ENCODE measurements at places on chromosomes 11 and 22.

DNA sequence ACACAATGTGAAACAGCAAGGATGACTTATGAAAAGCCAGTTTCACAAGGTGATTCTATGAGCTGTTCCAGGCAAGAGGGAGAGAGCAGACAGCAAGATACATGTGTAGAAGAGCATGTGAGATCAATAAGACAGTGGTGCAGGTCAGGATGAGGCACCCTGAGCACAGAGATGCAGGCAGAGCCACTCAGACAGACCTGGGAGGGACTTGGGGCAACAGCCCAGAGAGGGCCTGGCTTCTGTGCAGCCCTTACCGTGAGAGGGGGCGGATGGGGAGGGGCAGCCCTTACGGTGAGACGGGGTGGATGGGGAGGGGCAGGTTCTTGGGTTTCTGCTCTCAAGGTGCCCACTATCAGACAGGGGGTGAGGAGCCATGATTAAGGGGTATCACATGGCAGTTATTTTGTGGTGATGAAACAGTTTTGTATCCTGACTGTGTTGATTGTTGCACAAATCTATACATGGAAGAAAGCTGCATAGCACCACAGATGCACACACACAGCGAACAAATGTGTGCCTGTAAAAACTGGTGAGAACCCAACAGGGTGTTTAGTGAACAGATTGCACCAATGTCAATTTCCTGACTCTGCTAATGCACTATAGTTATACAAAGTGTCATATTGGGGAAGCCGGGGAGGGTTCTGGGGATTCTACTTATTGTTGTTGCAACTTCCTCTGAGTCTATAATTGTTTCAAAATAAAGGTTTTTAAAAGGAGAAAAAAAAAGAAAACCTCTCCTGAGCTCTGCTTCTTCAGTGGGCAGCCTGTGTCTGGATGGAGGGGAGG lies 5.2 kb upstream of the C22orf42 start:
- DNase-seq: no peak

GRCh38 chr11:117953024-117953671 lies 23.9 kb upstream of the TMPRSS13 start:
- peak; percentile 28 for DNase-seq

DNA sequence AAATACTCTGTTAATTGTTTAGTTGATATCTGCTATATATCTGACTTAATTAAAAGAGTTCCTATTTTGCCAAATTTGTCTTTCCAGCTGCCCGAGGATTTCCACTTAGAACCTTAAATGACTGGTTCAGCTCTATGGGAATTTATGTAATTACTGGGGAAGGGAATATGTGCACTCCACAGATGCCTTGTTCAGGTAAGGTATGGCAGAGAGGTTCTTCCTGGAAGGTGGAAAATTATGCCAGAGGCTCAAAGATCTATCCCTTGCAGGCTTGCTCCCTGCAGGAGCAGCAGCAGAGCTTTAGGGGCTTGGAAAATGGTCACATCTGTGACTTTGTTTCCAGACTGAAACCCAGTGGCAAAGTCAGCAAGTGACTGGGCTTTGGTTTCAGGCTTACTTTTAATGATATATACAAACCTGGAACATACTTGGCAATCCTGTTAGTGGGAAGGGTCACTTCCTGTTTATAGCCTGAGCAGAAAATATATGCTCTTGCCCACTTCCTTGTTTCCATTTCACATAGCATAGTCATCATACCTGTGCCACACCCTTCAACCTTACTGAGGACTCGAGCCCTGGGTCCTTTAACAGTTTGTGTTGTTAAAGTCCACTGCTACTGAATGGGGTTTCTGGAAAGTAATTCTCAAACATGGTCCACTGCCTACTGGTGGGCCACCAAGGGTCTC lies 23.7 kb downstream of the WBP2NL start:
- DNase-seq: no peak

GRCh38 chr22:48896766-48897644 lies 930.7 kb downstream of the BRD1 start:
- DNase-seq: no peak

GRCh38 chr11:114401311-114401710 lies 845 bp downstream of the RBM7 start:
- no peak for DNase-seq

GRCh38 chr11:5505363-5506048 lies 4.3 kb downstream of the UBQLN3 start:
- no peak for DNase-seq

- DNase-seq: no peak
Measured at GRCh38 chr11:82683029-82683428, 50.6 kb downstream of the FAM181B start.

- no peak for DNase-seq
Measured at GRCh38 chr22:26435327-26436093, 6.5 kb downstream of the ASPHD2 start.

DNA sequence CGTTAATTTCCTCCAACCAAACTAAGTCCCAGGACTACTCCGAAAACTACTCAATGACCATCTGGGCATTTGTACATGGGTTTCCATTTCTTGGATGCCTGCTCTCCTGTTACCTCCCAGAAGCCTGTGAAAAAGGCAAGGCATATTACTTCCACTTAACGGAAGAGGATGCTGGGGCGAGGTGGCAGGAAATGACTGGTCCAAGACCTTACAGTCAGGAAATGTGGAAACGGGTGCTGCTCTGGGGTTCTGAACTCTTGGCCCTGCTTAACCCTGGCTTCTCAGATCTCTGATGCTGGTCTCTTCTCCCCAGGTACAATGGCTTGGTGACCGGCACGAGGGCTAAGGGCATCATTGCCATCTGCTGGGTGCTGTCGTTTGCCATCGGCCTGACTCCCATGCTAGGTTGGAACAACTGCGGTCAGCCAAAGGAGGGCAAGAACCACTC lies 12.9 kb downstream of the ADORA2A start:
- peak; percentile 29 for DNase-seq

DNA sequence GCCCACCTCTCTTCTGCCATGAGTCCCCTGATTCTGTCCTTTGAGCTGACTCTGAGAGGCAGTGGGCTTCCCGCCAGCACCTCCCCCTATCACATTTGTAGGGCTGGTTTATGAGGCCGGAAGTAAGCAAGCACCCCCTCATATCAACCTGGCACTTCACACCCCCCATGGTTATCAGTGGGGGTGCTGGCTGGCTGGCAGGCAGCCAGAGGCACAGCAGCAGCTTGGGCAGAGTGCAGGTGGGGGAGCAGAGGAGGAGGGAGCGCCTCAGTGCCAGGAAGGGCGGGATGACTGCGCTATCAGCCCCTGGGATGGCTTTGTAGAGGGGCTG lies 22.9 kb upstream of the CHRM4 start:
- DNase-seq: no peak

GRCh38 chr11:117836077-117836960 lies 11.8 kb upstream of the FXYD2 start:
- DNase-seq: no peak

DNA sequence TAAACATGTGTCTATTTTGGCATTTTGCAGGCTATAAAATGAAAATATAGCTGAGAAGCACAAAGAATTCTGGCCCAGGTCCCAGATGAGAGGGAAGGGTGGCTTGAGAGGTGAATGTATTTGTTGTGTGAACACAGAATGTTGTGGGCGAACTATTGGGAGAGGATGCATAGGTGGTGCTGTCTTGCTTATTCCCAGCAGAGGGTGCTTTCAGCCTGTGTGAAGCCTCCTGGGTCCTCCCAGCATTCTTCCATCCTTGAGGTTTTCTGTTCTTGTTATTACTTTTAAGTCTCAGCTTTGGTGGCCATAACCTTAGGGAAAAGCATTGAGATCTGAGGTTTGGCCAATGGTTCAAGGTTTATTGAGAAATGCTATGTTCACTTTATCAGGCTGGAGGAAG lies 108.7 kb upstream of the SNX19 start:
- no peak for DNase-seq

DNA sequence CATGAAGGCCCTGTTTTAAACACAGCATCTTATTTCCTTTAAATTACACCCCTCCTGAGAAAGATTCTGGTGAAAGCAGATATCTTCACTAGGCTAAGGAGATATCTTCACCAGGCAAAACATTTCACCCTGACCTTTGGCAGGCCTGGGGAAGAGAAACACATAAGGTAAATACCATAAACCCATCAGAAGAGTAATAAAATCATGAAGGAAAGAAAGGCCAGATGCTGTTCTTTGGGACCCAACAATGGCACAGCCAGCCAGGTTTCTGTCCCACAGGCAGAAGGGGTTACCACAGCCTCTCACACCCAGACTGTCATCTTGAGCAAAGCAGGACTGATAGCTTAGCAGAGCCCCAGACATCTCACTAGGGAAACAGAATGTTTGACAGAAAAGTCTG lies 125.4 kb downstream of the CCDC34 start:
- no peak for DNase-seq

DNA sequence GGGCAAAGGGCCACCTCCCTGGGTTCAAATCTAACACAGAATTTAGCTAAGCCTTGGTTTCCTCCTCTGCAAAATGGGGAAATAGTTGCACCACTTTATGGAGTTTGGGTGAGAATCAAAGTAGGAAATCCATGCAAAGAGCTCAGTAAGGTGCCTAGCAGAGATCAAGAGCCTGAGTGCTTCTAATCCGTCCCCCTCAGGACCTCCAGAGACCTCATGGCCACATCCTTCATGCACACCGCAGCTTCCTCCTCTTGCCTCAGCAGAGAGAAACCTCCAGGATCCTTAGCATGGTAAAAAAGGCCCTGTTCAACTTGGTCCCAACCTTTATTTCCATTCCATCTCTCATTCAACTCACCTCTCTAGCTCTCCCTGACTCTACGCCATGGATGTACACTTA lies 37.8 kb upstream of the NAV2 start:
- peak; percentile 55 for DNase-seq

GRCh38 chr11:15923183-15923582 lies 433.2 kb downstream of the SOX6 start:
- no peak for DNase-seq

DNA sequence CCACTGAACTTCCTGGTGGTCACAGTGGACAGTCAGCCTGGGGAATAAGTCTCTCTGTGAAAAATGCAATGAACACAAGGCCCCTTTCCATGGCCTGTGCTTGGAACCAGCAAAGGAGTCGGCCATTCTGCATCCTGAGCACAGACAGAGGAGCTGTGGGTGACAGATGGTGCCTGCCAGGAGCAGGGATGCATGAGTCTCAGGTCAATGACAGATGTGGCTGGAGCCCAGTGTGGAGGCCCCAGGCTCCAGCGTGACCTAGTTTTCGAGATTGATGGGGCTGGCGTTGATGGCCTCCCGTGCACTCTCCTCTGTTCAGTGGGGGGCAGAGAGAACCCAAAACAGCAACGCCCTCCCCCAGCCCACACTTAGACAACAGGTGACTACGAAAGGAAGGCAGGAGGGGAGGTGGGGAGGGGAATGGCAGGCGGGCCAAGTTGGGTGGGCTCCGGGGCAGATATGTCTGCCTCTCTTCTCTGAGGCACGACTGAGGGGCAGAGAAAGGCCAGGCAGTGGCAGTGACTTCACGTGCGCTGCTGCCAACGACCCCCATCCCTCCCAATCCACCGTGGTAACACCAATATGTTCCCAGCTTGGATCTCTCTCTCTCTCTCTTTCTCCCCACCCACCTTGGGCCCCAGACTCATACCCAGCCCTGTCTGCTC lies 34.4 kb upstream of the CD5 start:
- DNase-seq: no peak

DNA sequence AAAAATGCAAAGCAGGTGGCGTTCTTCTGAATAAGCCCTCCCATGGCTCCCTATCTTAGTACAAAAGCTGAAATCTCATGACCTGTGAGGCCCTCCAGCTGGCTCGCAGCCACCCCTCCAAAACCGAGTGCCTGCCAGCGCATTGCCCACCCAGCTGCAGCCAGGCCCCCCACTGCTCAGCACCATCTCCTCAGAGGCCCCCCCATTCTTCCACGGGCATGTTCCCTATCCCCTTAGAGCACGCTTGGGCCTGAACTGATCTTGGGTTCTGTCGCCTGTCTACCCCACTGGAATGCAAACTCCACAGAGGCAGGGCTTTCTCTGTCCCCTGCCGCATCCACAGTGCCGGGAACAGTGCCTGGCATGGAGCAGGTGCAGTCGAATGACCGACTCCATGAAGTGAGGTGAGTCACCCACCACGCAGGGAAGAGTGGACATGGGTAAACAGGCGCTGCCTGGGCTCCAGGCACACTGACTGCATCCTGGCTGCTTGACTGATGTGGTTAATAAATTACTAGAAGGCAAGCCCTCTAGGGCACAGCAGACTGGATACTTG lies 11.3 kb upstream of the EFCAB6 start:
- no peak for DNase-seq

DNA sequence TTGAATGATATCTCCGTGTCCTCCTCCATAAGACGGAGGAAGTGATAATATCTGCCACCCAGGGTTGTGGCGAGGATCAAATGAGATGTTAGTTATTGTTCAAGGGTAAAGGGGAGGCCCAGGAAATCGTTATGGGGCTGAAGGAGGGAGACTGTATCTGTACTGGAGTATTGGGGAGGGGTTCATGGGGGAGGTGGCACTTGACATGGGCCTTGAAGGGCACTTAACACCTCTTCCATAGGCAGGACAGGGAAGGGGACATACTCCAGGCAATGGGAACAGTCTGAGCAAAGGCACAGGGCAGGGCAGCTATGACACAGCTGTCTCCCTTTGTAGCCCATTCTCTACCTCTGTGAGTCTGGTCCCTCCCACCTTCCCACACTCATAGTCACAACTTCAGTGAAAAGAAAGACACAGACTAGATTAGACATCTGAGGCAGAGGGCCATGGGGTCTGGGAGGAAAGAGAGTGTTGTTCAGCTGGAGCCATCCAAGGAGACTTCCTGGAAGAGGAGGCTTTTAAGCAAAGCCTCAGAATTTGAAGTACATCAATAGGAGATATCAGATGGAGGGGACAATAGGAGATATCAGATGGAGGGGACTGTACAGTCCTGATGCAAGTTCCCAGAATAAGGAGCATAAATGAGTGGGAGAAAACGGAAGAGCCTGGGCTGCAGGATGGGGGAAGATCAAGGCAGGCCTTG lies 15.8 kb upstream of the DGKZ start:
- DNase-seq: no peak

DNA sequence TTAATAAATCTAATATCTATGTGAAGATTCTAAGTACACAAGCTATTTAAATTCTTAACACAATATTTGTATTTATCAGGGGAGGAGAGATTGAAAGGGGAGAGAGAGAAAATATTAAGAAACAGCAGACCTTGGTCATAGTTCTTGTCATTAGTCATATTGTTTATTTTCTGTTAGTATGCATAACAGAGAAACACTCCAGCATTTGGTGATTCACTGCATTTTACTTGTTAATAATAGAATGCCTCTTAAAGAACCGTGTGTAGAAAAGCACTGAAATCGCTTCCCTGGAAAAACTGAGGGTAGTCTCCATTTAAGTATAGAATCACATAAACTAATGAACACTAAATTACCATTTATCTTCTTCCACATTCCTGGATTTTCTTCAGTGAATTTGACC lies 122.7 kb upstream of the TRPC6 start:
- no peak for DNase-seq

GRCh38 chr11:35308157-35308556 lies 111.2 kb downstream of the SLC1A2 start:
- DNase-seq: no peak

GRCh38 chr11:69446108-69446507 lies 35.4 kb upstream of the LINC01488 start:
- no peak for DNase-seq

- DNase-seq: no peak
Measured at GRCh38 chr11:107384144-107384852, 73.3 kb downstream of the CWF19L2 start.

GRCh38 chr11:115925568-115926090 lies 421.4 kb upstream of the CADM1 start:
- no peak for DNase-seq
